ENCODE measurements at places on chromosomes 6 and 20.
A peak's percentile ranks its signal among the peaks of the same experiment; 100 is the strongest.

DNA sequence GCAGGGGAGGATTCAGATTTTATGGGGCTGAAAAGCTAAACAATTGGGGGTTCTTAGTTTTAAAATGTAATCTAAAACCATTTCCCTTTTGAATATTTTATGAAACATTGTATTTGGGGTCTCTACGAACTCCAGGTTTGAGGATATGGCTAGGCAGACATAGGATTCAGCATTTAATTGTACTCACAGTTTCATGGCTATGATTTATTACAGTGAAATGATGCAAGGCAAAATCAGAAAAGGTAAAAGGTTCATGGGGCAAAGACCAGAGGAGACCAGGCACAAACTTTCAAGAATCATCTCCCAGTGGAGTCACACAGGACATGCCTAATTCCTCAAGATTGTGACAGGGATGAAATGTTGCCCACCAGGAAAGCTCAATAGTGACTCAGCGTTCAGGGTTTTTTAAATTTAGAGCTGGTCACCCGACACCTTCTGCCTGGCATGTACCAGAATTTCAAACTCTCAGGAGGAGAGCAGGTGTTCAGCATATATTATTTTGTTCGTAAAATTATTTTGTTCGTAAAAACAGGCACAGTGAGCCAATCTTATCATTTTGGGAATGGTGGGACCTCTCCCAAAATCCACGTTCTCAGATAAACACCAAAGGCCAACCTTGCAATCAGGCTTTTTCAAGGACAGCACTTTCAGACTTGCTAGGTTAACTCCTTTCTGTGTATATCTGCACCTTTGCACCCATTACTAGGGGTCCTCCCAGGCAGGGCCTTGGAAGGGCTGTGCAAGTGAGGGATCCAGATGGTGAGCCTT, 270.3 kb downstream of the NKAIN2 start:
- no peak for DNase-seq

- DNase-seq: peak; percentile 86
Observed at GRCh38 chr20:43942667-43943285, 28.1 kb downstream of the TOX2 start.

DNA sequence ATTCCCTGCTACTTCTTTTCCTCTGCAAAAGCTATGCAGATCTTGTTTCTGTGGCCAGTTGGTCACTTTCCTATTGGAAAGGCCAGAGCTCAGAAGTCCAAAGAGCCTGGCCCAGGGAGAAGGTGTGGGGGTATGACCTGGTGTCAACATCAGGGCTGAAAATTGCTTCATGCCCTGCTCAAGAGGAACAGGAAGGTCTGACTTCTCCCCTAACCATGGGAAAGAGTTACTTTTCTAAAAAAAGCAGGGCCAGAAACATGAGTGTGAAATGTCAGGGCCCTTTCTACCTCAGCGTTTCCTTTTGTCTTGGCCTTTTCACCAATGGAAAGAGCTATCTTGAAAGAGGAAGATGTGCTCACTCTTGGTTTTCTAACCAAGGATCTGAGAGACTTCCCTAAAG, 117.4 kb downstream of the MAFB start:
- DNase-seq: no peak

DNA sequence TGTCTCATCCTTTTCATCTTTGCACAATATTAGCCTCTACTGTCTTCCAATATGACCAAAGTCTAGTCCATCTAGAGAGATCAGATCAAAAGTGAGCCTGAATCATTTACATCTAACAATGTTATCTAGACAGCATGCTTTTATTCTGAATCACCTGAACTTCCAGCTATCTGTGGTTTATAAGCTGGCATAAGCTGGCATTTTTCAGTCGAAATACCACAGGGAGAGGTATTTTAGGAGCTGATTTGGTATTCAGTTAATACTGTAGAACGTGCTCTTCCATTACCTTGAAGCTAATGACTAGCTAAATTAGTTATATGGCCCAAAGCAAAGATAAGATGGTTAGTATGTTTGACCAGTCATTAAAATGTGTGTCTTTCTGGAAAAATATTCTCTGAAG, 188.3 kb upstream of the AGPAT4 start:
- DNase-seq: no peak

- no peak for DNase-seq
Observed at GRCh38 chr20:54636575-54636974, 161.2 kb downstream of the DOK5 start.

DNA sequence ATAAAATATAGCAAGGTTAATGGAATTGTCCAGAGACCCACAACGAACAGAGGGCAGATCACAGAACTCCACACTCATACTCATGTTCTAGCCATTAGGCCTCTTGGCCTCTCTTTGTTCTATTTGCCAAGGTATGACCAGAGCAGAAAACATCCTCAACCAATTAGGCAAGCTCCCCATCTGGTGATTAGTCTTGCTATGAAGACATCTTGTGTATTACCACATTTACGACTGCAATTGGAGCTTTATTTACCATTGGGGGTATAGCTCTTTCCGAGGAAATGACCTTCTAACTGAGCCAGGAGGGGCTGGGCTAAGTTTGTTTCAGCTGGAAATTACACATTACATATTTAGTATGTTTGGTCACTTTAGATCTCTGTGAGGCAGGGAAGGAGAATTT, 593.9 kb downstream of the CD109 start:
- no peak for DNase-seq

GRCh38 chr6:110364364-110365105, 6.4 kb upstream of the METTL24 start:
- no peak for DNase-seq

GRCh38 chr20:36547186-36548005, 6.1 kb downstream of the MYL9 start:
- no peak for DNase-seq

GRCh38 chr20:50023116-50023805, 40.5 kb downstream of the SNAI1 start:
- peak; percentile 39 for DNase-seq

- DNase-seq: no peak
Observed at GRCh38 chr6:105884426-105884825, 201.7 kb upstream of the PRDM1 start.

- no peak for DNase-seq
Observed at GRCh38 chr20:19838468-19838867, 80.4 kb downstream of the RIN2 start.

- DNase-seq: no peak
Observed at GRCh38 chr20:8997701-8998117, 71.2 kb upstream of the PLCB4 start.

GRCh38 chr6:7107578-7108195, at the start of gene RREB1:
RREB1 (plus strand) TSS chr6:7107961; CDS start chr6:7181912, 73,951 bp downstream.
- peak; percentile 82 for DNase-seq

DNA sequence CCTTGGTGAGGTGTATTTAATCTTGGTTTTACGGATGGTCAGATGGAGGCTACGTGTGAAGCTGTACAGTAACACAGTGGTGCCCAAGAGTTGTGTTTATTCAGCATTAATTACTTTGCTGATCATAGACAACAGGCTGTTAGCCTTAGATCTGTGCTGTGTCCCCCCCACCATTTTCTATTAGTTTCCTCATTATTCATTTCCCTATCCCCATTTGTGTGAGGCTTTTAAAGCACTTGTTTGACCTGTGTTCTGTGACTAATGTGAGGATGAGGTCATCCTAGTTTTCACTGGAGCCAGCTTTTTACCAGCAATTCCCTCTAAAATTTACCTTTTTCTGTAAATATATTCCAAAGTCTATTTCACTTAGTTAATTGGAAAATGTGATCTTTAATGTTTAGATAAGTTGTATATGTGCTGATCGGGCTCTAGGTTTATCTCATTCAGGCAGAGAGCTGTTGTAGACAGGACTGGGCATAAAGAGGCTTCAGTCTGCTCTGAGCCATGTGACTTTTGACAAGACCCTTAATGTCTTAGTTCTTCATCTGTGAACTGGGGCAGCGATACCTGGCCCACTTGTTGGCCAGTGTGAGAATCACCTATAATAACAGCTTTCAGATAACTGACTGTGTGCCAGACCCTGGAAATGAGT, 8.4 kb downstream of the MAPRE1 start:
- peak; percentile 34 for DNase-seq

DNA sequence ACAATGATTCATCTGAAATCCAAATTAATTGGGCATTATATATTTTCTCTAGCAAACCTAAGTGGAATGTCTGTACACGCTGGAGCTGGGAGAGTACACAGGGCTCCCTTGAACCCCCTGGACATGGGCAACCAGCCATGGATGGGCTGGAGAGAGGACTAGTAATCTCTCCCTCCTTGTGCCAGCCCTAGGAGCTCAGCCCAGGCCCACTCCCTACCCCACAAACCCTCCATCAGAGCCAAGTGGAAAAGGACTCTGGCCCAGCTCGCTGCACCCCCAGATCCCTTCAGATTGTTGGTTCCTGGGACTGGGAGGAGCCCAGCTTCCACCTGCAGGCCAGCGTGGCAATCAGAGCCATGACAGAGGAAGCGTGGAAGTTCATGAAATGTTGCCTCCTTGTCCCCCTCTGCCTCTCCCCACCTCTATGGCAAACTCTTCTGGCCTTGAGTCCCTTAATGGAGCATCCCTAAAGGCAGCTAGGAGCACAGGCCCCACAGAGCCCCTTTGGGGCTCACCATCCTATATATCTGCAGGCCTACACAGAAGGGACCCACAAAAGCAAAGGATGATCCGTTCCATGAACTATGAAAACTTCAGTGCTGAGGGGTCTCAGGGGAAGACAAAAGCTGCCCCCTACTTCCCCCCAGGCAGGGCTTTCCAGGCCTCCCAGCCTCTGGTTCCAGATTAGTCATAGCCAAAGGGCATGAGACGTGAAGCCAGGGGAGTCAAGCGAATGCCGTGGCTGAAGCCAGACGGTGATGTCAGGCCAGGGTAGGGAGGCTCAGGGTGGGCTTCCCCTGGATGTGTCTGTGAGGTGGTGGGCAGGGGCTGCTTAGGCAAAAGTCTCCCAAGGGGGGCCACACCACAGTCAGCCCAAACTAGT, 126.4 kb upstream of the MAFB start:
- DNase-seq: no peak

- no peak for DNase-seq
Observed at GRCh38 chr6:139134064-139134395, 850 bp upstream of the HECA start.

GRCh38 chr6:156057869-156058268, 602.2 kb upstream of the NOX3 start:
- DNase-seq: no peak

- no peak for DNase-seq
Observed at GRCh38 chr6:26358511-26358981, 6.5 kb upstream of the BTN3A2 start.

- no peak for DNase-seq
Observed at GRCh38 chr6:157535340-157536222, 154.6 kb downstream of the ZDHHC14 start.

DNA sequence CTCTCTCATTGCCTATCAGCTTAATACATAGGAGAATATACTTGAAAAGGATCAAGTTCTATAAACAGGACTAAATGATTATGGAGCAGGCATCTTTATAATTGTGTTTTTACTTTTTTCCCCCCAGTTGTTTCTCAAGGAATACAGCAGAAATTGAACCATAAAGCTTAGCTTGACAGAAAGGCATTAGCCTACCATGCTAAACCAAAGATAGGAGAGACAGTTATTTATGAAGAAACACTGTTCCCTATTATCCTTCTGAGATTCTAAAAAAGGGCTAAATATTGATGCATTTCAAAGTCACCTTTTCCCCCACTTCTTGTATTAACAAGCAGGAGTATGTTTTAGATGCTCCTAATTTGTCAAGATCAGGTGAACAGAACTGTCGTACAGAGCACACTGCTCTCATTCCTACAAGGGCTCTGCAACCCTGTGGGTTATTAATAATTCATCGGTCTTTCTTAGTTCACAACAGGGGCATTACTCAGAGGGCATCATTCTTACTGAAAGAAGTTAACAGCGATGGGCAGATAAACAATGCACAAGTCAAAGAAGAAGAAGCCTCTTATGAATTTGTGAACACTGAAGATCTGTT, 38.7 kb downstream of the PRKN start:
- DNase-seq: no peak

DNA sequence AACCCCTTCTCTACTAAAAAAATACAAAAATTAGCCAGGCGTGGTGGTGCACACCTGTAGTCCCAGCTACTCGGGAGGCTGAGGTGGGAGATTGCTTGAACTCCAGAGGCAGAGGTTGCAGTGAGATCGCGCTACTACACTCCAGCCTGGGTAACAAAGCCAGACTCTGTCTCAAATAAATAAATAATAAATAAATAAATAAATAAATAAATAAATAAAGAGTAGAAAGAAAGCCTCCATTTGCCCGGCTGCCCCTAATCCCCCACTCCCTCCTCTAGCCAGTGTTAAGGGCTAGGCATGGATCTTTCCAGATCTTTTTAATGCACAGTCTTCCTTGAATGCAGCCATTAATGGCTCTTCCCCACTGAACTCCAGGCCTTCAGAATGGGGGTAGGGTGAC, 3.2 kb downstream of the PNPLA1 start:
- no peak for DNase-seq

- no peak for DNase-seq
Observed at GRCh38 chr6:20669571-20670314, 135.5 kb downstream of the CDKAL1 start.

- no peak for DNase-seq
Observed at GRCh38 chr6:125655511-125655910, 93.9 kb upstream of the HEY2 start.

DNA sequence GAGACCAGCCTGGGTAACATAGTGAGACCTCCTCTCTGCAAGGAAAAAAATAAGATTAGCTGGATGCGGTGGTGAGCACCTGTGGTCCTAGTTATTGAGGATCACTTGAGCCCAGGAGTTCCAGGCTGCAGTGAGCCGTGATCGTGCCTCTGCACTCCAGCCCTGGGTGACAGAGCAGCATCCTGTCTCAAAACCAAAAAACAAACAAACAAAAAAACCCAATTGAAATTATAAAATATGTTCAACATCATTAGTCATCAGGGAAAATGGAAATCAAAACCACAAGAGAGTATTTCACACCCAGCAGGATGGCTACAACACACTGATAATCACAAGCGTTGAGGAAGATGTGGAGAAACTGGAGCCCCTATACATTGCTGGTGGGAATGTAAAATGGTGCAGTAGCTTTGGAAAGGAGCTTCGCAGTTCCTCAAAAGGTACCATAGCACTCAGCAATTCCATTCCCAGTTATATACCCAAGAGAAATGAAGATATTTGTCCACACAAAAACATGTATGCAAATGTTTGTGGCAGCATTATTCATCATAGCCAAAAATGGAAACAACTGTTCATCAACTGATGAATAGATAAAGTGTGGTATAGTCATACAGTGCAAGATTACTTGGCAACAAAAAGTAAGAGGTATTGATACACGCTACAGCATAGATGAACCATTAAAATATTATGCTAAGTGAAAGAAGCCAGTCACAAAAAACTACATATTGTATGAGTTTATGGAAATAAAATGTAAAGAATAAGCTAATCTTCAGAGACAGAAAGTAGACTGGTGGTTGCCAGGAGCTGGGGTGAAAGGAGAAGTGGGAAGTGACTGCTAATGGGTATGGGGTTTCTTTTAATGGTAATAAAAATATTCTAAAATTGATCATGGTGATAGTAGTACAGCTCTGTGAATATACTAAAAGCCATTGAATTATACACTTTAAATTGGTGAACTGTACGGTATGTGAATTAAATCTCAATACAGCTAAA, 38.7 kb upstream of the RIPOR2 start:
- DNase-seq: no peak

GRCh38 chr6:145872669-145873068, 58.1 kb upstream of the FBXO30 start:
- no peak for DNase-seq

- DNase-seq: no peak
Observed at GRCh38 chr20:6590891-6591637, 176.4 kb upstream of the BMP2 start.

GRCh38 chr6:158528826-158529225, 31.1 kb upstream of the TMEM181 start:
- no peak for DNase-seq
